ENCODE measurements at places on chromosomes 6 and 20.

- no peak for DNase-seq
These were observed 260.0 kb downstream of the NRN1 start for GRCh38 chr6:5746759-5747130.

DNA sequence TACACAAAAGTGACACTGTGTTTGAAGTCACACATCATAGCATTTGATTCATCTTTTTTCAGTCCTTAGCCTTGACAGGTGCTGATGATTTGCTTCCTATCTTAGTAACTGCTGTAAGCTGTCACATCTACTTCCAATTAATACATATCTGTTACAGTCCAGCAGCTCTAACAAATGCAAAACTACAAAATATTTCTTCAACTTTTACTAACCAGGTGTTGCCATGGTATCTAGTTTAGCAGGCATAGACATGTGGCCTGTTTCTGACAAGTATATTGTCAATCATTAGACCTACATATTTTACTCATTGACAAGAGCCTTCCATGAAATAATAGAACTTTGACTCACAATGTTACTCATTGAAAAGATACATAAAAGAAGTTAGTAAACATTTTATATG is 1159.7 kb downstream of the GRIK2 start:
- DNase-seq: no peak

GRCh38 chr6:149026530-149026942 is 279.7 kb downstream of the UST start:
- DNase-seq: peak; percentile 80

- DNase-seq: no peak
These were observed 80.3 kb downstream of the BACH2 start for GRCh38 chr6:90216072-90216977.

- no peak for DNase-seq
These were observed 183.4 kb upstream of the CNR1 start for GRCh38 chr6:88349511-88349910.

DNA sequence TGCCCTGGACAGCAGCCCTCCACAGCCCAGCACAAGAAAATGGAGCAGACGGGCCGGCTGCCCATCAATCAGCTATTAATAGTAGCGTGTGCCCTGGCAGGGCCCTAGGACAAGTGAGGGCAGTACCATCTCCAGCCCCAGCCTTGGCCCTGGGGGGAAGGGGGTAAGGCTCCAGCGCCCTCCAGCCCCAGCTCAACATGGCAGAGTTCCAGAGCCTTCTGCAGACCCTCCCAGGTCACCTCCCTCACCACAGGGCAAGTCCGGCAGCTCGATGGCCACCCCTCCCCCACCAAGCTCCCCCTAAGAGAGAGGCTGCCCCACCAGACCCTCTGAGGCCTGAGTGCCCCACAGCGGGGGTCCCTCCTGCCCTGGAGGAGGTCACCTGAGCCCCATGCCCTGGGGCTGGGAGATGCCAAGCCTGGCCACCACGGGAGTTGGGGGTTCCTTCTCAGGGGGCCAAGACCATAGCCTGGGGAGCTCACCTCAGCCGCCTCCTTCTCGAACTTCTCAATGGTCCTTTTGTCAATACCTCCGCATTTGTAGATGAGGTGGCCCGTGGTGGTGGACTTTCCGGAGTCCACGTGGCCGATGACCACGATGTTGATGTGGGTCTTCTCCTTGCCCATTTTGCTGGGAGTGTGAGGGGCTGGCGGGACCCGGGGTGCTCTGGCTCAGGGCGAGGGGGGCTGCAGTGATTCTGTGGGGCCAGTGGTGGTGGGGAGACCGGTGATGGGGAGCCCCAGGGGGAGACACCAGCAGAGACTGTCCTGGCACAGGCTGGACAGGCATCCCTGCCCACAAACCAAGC is 1.5 kb downstream of the EEF1A2 start:
- no peak for DNase-seq

- no peak for DNase-seq
These were observed 70.9 kb upstream of the CCDC167 start for GRCh38 chr6:37570482-37571133.

DNA sequence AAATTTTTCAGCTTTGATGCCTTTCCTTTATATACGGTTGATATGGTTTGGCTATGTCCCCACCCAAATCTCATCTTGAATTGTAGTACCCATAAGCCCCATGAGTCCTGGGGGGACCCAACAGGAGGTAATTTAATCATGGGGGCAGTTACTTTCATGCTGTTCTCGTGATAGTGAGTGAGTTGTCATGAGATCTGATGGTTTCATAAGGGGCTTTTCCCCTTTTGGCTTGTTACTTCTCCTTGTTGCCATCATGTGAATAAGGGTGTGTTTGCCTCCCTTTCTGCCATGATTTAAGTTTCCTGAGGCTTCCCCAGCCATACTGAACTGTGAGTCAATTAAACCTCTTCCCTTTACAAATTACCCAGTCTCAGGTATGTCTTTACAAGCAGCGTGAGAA is 66.8 kb downstream of the ARHGAP18 start:
- no peak for DNase-seq

GRCh38 chr6:33207552-33208090 is 679 bp upstream of the RING1 start:
- DNase-seq: no peak

DNA sequence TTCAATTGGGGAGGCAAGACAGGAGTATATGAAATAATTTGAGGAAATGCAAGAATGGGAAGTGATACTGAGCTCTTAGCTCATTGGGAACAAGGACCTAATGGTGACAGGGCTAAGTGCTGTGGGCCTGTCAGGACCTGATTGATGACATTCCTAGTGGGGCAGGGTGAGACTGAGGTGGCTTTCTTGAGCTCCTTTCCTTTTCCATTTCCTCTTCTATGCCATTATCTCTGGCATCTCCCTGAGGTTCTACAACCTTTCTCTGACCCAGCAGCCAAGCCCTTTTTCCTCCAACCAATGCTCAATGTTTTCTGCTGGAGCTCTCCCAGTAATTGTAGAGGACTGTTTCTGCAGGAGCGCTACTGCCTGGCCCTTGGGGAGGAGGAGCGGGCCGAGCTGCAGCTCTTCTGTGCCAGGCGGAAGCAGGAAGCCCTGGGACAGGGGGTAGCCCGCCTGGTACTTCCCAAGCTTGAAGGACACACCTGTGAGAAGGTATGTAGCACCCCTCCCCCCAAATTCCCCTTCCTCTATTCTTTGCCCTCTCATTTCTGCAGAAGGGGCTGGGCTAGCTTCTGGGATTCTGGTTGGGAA is 2.8 kb upstream of the TOMM6 start:
- no peak for DNase-seq

DNA sequence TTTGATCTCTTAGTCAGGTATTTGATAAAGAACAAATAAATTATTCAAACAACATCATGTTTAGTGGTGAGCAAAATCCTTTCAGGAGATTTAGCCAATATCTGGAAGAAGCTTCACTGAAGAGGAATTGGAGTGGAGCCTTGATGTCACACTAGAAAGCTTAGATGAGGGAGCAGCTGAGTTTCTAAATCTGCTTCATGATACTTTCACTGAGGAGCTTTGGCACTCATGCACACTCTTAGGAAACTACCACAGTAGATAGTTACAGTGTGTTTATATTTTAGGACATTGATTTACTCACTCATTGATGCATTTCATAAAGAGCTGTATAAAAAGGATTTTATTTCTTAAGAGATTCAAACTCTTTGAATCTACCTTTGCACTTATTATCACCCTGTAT is 366.2 kb upstream of the BTBD3 start:
- DNase-seq: no peak

GRCh38 chr6:38646166-38646878 is 6.6 kb upstream of the BTBD9 start:
- DNase-seq: no peak

GRCh38 chr6:158353883-158354877 is 41.9 kb downstream of the TULP4 start:
- no peak for DNase-seq

DNA sequence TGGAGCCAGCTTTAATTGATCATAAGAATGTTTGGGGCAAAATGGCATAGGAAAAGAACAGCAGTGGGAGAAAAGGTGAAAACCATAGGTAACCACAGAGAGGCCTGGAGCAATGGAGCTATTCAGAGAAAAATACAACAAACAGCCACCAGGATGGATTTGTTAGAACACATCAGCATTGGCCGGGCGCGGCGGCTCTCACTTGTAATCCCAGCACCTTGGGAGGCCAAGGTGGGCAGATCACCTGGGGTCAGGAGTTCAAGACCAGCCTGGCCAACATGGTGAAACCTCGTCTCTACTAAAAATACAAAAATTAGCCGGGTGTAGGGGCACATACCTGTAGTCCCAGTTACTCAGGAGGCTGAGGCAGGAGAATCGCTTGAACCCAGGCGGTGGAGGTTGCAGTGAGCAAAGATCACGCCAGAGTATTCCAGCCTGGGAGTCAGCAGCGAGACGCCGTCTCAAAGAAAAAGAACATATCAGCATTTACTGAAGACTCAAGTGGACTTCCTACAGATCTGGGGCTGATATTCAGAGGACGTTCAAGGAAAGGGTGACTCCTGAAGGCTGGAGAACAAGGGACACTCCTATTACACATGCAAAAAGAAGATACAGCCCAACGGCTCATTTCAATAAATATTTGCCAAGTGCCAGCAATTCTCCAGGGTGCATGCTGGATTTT is 20.2 kb downstream of the SNHG17 start:
- DNase-seq: no peak

- no peak for DNase-seq
These were observed 50.8 kb downstream of the UTRN start for GRCh38 chr6:144335914-144336313.

GRCh38 chr6:32167154-32167760 is 2.9 kb downstream of the EGFL8 start:
- no peak for DNase-seq

DNA sequence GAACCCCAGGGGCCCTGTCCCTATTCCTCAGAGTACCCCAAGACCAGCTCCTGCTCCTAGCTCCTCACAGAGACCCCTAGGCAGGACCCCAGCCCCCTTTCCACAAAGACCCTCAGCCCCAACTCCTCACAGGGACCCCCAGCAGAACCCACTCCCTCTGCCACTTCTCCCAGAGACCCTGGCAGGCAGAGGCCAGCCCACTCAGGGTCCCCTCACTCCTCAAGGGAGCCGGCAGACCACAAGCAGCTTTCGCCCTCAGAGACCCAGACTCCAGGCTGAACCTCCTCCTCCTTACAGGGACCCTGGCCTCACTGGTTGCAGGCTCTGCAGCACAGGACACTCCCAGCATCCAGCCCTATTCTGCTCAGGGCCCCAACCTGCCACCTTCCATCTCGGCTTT is 575 bp downstream of the SLC44A4 start:
- no peak for DNase-seq

GRCh38 chr6:112221981-112222852 is 32.1 kb downstream of the LAMA4 start:
- DNase-seq: no peak

DNA sequence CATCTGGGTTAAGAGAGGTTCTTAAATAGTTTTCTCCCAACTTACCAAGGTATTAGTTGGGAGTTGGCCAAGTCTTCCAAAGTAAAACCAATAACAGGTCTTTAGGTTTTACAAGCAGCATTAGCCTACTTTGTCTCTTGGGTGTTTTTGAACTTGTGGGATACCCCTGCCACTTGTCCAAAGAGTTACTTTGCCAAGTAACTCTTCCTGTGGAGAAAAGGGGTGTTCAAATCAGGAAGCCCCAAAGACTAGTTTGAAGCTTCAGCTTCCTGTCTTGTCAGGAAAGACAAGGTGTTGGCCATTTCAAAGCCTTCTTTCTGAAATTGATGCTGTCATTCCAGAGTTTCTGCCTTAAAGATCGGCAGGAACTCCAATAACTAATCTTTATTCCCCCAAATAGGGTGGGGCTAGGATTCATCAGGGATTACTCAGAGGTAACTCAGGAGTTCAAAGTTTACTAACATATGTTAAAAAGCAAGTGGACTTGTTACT is 822 bp downstream of the RAB22A start:
- no peak for DNase-seq

Measured in LNCaP clone FGC (cell line).